ENCODE measurements at places on chromosomes 1 and 21. TPM values are rescaled to one million over a fixed set of nuclear protein-coding genes. Genes with fewer than 3 reads are reported as not detected.

NPHS2 gene
- not detected for polyA plus RNA-seq

SPRR1B gene
- polyA plus RNA-seq: not detected

TCHH gene
- polyA plus RNA-seq: not detected

LEPROT gene
- polyA plus RNA-seq: 38.9 TPM

RHEX gene
- not detected for polyA plus RNA-seq

MOB3C gene
- polyA plus RNA-seq: 10.6 TPM

- DNase-seq: no peak
These were observed 49.4 kb upstream of the PPP2R5A start for GRCh38 chr1:212235857-212236256.

DNA sequence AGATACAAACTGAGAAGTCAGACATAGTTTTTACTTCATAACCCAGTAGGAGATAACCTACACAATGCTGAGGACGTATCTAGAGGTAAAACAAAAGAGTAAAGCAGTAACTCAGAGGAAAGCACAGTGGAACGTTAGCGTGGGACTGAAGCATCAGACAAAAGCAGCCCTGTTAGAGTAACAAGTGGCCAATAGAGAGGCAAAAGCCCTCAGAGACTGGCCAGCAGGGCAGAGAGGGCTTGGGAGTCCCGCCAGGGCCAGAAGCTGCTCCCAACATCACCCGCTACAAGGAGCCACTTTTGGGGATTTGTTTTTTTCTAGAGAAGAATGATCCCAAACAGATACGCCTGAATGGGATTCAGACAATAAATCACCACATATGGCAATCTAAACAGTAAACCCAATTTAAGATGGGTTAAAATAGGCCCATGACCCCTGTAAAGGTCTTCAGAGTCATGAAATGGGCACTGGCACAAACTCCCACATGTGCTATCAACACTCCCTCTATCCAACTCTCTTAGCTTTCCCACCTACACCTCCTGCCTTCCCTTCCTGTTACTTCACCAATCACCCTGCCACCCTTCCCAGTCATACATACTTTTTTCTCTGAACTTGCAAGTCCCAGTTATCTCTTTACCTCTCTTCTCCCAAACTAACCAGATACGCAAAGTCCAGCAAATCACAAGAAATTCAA, 17.2 kb downstream of the TADA1 start:
- DNase-seq: no peak

DNA sequence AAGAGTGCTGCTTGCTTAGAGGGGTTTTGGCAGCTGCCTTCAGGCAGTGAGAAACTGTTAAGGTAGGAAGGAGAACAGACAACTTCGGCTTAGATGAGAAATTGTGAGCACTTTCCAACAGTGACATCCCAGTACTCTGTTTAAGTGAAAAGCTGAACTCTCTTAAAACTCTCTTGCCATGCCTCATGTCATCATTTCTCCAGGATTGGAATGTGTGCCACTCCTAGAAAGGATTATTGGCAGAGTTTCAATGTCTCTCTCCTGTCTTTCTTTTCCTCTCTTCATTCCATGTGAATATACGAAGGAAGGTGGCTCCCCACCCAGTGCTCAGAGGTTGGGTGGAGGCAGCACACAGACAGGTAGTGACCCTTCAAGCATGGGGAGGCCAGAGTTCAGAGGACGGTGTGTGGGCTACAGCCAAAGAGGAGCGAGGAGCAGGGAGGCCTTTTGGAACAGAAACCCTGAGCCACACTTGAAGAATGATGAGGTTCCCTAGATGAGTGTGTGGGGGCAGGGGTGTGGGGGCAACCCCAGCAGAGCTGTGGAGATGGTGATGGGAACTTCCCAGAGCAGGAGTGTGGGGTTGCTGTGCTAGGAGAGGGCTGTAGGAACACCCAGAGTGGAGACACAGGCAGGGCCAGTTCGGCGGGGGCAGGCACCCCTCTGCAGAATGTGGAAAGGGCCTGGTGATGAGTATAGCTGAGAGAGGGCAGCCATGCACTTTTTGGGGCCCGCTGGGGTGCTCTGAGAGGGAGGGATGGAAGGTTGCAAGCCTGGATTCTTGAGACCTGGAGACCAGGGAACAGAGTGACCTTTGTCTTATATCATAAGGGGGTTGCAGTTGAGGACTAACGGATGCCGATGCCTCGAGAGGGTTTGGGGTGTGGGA, 58.8 kb downstream of the GALNT2 start:
- DNase-seq: no peak

GRCh38 chr1:162716552-162716951, 74.0 kb upstream of the HSD17B7 start:
- DNase-seq: no peak

DNA sequence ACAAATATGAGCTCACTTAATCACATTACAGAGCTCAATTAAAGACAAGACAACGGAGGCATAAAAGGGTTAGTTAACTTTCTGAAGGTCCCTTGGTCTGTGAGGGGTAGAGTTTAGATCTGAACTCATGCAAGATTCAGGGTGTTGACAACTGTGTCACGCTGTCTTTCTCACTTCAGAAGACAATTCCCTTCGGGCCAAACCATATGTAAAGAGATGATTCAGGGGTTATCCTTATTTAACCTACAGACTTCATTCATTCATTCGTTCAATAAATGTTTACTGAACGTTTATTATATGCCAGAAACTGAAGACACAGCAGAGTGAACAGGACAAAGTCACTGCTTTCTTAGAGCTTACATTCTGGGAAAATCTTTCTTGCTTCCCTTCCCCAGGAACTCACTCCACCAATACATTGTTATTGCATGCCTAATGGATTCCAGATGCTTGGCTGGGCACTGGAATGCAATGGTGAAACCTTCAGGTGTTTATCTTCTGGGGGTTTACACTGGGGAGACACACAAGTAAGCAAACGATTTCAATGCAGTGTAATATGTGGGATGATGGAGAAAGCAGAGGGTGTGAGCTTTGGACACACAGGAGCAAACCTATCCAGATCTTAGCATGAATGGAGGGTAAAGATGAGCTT, 6.4 kb downstream of the XCL1 start:
- DNase-seq: no peak

DNA sequence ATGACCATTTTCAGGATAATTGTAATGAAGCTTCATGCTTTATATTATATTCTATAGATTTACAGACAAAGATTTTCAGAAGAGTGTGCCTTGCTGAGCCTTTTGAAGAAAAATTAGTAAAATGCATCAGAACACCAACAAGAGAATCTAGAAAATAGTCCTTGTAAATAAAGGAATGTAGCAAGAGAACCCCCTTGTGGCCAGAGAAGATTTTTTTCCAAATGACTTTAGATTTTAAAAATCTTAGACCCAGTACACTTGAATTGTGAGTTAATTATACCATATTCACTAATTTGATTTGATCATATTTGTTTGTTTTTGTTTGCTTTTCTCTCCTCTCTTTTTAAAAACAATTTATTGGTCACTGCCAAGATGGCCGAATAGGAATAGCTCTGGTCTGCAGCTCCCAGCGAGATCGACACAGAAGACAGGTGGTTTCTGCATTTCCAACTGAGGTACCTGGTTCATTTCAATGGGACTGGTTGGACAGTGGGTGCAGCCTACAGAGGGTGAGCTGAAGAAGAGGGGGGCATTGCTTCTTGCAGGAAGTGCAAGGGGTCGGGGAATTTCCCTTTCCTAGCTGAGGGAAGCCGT, 12.8 kb upstream of the IFI44L start:
- peak; percentile 19 for DNase-seq

- DNase-seq: peak; percentile 3
These were observed 521 bp upstream of the CDC7 start for GRCh38 chr1:91499904-91500755.

DNA sequence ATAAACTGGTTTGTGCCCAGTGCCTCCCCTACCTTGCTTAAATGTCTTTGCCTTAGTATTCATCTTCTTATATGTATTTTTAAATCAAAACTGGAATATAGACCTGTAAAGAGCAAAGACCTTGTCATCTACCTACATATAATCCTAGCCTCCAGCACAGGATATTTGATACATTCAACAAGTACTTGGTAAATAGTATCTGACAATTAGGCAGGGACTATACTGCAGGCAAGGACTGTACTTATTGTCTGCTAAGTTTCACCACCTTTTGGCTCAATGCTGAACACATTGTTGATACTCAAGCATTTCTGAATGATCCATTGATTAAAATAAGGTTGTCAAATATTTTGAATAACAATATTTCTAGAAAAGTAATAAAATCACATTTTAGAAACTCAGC, 96.4 kb downstream of the PKN2 start:
- no peak for DNase-seq

DNA sequence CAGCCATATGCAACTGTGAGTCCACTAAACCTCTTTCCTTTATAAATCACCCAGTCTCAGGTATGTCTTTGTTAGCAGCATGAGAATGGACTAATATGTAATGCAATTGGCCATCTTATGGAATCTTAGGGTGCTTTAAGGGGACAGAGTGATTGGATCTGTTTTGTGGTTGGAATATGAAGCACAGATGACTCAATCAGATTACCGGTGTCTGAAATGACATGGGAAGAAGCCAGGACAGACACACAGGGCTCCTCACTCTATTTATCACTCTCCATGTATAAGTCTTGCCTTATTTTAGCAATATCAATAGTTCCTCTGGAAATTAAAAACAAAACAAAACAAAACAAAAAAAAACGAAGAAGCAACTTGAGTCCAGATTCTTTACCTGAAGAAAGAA, 12.9 kb downstream of the KCNJ6 start:
- no peak for DNase-seq

- no peak for DNase-seq
These were observed 8.0 kb downstream of the PDXK start for GRCh38 chr21:43726686-43727518.

DNA sequence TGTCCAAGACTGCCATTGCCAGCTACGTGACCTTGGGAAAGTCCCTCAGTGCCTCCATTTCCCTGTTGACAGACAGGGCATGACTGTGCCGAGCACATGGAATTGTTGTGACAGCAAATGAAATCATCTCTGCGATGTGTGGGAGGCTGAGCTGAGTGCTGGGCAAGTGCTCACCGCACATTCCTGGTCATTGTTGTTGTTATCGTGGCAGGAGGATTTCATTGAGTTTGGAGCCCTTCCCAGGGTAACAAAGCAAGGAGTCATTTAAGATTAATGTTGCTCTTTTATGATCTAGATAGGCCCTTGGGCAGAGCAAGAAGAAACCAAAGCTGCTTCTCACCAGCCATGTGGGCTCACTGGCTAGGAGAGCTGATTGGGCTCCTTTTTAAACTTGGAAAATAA, 39.6 kb upstream of the ITPKB start:
- no peak for DNase-seq

- DNase-seq: no peak
These were observed 34.9 kb downstream of the DUSP10 start for GRCh38 chr1:221706876-221707582.

- no peak for DNase-seq
These were observed 57.6 kb downstream of the TGFB2 start for GRCh38 chr1:218402786-218403120.

- DNase-seq: no peak
These were observed 29.1 kb downstream of the TTC39A start for GRCh38 chr1:51301152-51301843.

DNA sequence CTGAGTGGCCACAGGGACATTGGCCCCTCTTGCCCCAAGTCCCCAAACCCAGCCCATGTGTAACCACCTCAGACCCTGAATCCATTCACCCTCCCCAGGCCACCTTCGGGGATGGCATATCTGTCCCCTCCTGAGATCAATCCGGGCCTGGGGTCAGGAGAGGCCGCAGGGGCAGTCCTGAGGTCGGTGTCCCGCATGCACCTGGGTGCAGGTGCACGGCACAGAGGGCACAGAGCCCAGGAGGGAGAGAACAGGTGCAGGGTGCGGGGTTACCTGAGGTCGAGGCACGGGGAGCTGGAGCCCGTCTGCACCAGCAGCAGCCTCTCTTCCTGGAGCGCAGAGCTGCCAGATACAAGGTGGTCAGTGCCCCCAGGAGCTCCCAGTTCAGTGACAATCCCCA, 16.8 kb downstream of the PANK4 start:
- no peak for DNase-seq

GRCh38 chr1:11068600-11069473, 9.0 kb upstream of the SRM start:
- no peak for DNase-seq

DNA sequence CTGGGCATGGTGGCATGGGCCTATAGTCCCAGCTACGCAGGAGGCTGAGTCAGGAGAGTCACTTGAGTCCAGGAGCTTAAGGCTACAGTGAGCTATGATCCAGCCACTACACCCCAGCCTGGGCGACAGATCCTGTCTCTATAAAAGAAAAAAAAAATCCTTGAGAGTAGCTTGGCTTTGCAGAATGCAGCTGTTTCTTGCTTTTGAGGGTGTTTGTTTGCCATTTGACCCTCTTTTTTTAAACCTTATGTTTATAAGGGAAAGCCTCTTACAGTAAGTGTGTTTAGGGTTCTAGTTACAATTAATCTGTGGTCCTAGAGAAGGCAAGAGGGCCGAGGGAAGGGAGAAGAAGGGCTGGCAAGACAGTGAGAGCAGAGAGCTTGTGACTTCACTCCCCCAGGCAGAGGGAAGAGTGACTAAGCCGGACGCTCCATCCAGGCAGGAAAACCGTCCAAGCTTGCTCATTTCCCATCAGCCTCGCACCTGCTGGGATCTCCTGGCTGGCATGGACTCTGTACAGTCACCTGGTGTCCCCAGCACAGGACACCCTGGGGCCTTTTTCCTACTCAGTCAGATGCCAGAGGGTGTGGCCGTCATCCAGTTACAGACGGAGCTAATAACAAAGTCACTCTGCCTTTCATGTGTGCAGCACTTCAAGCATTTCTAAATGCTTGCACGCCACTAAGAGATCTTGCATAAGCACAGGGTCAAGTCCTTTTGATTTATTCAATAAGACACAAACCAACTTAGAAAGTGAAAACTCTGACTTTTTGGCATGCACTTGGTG, 55.5 kb upstream of the PSEN2 start:
- DNase-seq: no peak

- DNase-seq: no peak
These were observed 5.0 kb upstream of the EFNA3 start for GRCh38 chr1:155073377-155074242.

GRCh38 chr1:160083968-160084770, 2.8 kb downstream of the KCNJ9 start:
- peak; percentile 72 for DNase-seq

DNA sequence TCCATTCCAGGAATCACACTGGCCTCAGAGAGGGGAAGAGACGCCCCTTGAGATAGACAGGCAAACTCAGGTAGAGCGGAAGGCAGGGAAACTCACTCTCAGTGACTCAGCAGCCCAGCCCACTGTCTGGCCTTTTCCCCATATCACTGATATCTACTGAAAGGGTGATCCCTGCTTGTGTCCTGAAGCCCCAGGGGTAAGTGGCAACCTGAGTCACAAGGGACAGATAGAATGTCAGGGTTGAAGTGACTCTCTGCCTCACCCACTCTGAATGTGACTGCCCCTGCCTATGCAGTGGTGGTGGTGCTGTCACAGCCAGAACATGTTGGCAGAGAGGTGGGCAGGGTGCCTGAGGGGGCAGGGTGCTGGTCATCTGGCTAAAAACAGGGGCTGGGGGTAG, 157.5 kb upstream of the FGGY start:
- DNase-seq: no peak

DNA sequence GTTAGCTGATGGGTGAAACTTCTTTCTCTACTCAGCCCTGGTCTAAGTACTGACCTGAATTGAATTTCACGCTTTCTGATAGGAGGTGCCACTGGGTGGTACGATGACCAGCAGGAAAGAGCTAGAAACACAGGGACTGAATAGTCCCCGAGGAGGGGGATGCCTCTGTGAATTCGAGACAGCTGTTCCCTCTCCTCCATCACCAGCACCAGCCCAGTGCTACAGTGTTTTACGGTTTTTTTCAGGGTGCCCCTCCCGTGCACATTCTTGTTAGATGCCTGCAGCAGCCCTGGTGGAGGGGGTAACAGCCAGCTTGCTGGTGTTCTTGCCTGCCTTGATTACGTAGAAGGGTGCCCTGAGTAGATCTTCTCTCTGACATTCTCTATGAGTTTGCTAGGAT, 7.1 kb downstream of the HUNK start:
- DNase-seq: no peak
